SK-N-SH (cell line): ENCODE measurements at places on chromosomes 6 and 20. TPM values are rescaled to one million over a fixed set of nuclear protein-coding genes. Genes with fewer than 3 reads are reported as not detected.

Gene RBPJL
- not detected in 2 replicates for polyA plus RNA-seq

Gene COL11A2
- polyA plus RNA-seq, result 0.99 and 1.1 TPM in 2 replicates

Gene CCM2L
- polyA plus RNA-seq, result not detected in 2 replicates

Gene PRR18
- polyA plus RNA-seq, result 0.02 TPM in 1 of 2 replicates, not detected in the other

Gene TMEM200A
- polyA plus RNA-seq, result 32.6 and 36.0 TPM in 2 replicates

Gene CALHM4
- polyA plus RNA-seq, result not detected in 2 replicates

- DNase-seq, result no peak
Measured at GRCh38 chr20:4674672-4675071, 47.0 kb upstream of the PRND start.

GRCh38 chr6:26350858-26351543 is 14.0 kb upstream of the BTN3A2 start:
- no peak for DNase-seq

- DNase-seq, result no peak
Measured at GRCh38 chr6:140175486-140175885, 801.0 kb upstream of the CITED2 start.

- DNase-seq, result peak; percentile 66
Measured at GRCh38 chr6:28880894-28881780, 42.6 kb downstream of the TRIM27 start.

GRCh38 chr20:49384437-49385434 is 97.7 kb downstream of the KCNB1 start:
- DNase-seq, result peak; percentile 64

DNA sequence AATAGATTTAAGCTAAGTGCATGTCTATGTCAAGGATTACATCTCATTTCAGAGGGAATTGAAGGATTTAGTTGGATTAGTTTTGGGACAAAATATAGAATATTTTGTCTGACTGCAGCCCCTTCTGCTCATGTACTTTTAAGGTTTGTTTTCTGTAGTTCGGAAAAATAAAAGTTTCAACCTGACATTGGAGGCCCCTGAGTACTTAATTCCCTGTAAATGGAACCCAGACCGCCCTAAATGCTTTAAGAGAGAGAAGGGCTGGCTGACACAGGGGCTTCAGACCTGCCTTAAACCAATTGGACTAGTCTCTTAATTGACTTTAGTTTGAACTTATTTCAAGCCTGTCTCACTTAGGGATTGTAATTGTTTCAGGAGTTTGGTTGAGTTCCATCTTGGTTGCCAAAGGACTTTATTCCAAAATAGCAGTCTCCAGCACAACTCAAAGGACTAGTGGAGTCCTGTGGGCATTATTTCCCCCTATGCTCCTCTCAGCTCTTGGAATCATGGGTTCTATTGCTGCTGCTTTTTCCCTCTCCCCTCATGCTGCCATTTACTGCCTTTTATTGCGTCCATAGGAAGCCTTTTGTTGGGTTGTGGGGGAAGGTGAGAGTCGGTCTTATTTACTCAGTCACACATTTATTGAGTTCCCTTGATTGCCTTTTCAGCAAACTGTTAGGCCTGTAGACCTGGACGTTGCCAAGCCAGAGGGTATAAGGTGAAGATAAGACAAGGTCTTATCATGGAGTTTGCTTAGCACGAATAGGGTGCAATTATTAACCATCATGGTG is 14.5 kb downstream of the BRD2 start:
- DNase-seq, result no peak

DNA sequence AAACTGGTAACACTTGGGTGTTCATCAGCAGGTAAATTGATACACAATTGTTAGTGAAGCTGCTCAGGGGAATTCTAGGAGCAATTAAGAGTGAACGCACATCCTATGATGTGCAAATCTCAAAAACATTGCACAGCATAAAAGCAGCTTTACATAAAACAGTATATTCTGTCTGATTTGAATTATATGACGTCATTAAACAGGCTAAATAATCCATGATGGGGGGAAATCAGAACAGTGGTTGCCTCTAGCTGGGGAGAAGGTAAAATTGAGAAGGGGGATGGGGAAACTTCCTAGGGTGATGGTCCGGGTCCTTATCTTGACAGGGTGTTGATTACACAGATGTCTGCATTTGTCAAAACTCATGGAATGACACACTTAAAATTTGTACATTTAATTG is 17.3 kb upstream of the THBD start:
- DNase-seq, result no peak

DNA sequence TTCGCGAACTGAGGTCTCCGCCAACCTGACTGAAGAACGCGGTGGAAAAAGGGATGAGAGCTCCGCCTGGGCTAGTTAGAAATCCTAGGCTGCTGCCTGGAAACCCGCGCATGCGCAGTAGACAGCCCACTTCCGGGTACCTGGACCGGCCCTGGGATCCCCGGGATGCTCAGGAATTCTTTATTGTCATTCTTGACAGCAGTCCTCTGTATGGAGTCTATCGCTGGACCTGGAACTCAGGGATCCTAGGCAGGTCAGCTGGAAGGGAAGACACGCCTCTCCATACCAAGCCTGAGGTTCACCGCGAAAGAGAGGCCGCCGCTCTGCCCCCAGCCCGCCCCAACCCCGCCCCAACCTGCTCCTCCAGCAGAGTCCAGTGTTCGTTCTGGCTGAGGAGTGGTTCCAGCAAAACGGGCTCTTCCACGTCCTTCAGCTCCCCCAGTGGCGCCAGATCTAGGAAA is 1379.2 kb upstream of the DEFB115 start:
- DNase-seq, result peak; percentile 93

DNA sequence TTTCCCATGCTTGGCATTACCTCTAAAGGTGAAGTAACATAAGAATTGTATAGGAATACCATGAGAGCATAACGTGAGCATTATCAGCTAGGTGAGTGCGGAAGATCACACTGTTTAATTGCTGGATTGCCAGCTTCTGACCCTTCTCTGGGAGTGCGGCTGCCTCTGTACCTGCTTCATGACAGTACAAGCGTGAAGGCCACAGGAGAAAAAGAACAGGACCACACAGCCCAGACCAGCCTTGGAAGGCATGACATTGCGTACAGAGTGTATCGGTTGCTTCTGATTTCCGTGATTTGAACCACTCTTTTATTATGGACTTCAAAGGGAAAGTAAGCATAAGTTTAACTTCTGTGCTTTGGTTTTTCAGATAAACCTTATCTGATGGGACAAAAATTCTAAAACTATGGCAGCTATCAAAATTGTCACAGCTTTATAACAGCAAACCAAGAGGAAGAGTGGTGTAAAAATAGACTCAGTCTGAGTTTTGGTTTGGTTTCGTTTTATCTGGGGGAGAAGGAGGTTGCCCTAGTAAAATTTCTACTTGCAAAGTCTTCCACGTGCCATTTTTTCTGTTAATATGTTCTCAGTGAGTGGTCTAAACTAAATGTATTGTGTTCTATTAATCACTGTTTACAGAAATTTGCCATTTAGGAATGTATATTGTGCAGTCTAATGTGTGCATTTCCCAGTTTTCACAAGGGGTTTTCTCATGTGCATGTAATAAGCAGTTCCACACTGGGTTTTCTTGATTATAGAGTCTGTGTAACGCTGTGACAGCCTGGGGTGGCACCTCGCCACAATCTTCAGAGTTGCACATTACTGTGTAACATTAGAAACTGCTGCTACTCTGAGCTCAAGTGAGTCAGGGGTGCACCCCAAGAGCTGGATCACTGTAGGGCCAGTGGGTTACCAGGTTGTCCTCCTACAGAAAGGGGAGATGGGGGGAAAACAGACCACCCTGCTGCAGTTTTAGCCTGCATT is 97.3 kb downstream of the RPP40 start:
- no peak for DNase-seq

- no peak for DNase-seq
Measured at GRCh38 chr6:152094992-152095592, 287.6 kb downstream of the ESR1 start.

DNA sequence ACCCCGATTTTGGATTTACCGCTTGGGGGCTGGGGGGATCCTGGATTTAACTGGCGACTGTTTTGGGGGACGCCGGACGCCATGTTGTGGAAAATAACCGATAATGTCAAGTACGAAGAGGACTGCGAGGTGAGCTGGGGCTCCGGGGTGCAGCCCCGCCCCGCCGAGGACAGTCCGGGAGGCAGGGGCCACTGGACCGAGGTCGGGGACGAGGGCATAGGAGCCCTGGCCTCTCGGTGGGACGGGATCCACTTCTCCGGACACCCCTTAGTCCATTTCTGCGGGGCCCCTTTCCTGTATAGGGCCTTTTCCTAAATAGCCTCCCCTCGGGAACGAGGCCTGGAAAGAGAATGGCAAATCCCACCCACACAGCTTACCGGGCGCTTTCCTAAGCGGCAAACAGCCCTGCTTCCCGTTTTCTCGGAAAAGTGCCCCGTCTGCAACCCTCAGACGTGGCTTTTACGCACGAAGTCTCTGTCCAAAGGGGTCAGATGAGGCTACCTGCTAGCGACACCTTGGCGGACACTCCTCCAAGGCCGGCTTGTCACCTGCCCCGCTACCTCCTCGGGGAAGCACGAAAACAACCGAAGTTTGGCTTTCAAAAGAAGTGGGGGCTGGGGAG is 469 bp downstream of the TFAP2C start:
- DNase-seq, result peak; percentile 37

- no peak for DNase-seq
Measured at GRCh38 chr20:21361266-21361665, 36.1 kb downstream of the NKX2-4 start.

DNA sequence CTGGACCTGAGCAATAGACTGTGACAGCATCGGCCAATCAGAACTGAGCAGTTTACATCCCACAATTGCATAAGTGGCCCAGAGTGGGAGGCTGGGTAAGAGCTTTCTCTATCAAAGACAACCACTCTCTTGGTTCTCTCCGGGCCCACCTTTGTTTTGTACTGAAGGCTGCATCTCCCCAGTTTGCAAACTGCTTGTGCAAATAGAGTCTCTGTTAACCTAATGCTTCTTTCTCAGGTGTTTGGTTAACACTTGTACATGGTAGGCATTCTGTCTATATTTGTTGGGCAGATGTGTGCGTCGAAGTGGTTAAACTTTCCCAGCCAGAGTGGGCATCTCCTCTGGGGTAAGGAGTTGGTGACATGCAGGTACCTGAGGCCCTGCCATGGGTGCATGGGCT is 177.1 kb downstream of the CDH26 start:
- DNase-seq, result no peak

- DNase-seq, result no peak
Measured at GRCh38 chr20:49684335-49684997, 29.2 kb downstream of the B4GALT5 start.

GRCh38 chr20:23697947-23698346 is 9.1 kb upstream of the CST4 start:
- DNase-seq, result no peak

GRCh38 chr6:148313488-148313887 is 29.1 kb upstream of the SASH1 start:
- no peak for DNase-seq

- no peak for DNase-seq
Measured at GRCh38 chr6:81772741-81773140, 20.3 kb upstream of the TENT5A start.

- no peak for DNase-seq
Measured at GRCh38 chr20:13245250-13245723, 24.2 kb downstream of the ISM1 start.

DNA sequence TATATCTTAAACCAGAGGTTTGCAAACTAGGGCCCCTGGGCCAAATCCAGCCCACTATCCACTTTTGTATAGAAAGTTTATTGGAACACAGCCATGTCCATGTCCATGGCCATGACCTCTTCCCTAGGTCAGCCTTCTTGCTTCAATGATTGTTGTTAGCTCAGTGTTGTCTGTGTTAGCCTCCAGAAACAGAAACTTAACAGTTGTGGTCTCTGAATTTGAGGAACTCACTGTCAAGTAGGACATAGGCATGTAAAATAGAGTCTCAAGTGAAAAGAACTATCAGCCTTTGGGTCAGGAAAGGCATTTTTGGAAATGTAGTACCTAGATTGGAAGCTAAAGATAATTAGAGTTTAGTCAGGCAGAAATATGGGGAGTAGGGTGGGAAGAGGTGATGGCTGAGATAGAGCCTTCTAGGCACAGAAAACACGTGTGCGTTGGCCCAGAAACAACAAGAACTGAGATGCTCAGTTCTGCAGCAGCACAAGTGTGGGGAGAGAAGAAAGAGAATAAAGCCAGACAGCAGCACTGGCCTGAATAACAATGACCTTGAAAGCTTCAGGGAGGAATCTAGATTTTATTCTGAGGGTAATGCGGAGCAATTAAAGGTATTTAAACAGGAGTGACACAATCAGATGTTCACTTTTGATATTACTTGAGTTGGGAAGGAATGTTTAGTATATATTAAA is 87.0 kb upstream of the OLIG3 start:
- no peak for DNase-seq

DNA sequence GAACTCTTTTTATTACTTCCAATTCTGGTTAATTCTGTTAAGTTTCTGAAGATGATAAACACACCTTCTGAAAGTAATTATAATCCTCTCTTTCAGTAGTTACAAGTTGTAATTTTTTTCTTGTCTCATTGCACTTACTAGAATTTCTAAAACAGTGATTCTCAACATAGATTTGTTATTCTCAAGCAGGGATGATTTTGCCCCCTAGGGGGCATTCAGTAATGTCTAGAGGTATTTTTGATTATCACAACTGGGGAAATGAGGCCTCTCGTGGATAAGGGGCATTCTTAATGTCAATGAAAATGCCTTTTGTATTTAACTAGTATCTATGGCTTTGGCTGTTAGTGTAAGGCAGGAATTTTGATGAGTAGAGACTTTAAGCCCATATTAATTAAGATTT is 39.4 kb upstream of the MAFB start:
- DNase-seq, result no peak
